ENCODE measurements at places on chromosomes 1 and 21. TPM values are rescaled to one million over a fixed set of nuclear protein-coding genes. Genes with fewer than 3 reads are reported as not detected.

Gene FAM72C
- 0.87 TPM for total RNA-seq

Gene DISP3
- total RNA-seq: 0.05 TPM

Gene LYPD8
- not detected for total RNA-seq

Gene DNTTIP2
- total RNA-seq: 18.8 TPM

Gene PARK7
- total RNA-seq: 273 TPM

Measured in cardiac ventricle fibroblast (primary cell).